ENCODE measurements at places on chromosomes 2 and 18.
A peak's percentile ranks its signal among the peaks of the same experiment; 100 is the strongest.

GRCh38 chr2:85516653-85517389 lies 22.1 kb upstream of the MAT2A start:
- no peak for DNase-seq

DNA sequence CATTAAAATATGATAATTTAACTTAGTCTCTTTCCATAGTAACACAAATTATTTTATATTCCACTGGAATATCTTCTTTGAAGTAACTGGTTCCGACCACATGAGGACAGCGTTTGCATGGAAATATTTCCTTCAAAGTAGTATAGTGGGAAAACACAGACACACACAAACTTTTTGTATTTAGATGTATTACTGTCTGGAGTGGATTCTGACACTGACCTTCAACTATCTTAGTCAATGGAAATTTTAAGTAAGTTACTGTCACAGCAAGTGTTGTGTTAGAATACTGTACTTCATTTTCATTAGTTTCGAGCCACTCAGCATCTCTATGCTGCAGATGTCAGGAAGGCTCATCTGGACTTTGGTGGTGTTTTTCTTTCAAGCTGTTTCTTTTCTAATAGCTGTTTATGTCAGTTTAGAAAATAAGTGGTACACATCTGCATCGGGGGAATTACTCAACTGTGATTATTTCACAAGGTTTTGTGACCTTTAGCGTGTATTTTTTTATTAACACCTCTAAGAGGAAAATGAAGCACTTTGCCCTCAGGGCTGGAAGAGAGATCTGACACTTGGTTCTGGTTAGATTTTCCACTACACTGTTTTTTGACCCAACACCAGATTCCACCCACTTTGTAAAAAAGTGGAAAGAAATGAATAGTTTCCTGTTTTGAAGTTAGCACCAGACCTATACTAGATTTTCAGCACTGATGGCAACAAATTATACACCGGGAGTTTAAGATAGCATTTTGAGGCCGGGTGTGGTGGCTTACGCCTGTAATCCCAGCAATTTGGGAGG lies 18.9 kb upstream of the THOC1 start:
- no peak for DNase-seq

- no peak for DNase-seq
These were observed 53.7 kb downstream of the MCFD2 start for GRCh38 chr2:46861916-46862315.

GRCh38 chr2:86808315-86809161 lies 17.8 kb upstream of the CD8A start:
- peak; percentile 82 for DNase-seq

- DNase-seq, result no peak
These were observed 36.2 kb downstream of the CCDC178 start for GRCh38 chr18:33404244-33404873.

- DNase-seq, result no peak
These were observed 20.4 kb upstream of the GPR17 start for GRCh38 chr2:127625572-127625951.

- no peak for DNase-seq
These were observed 151.0 kb downstream of the TRIB2 start for GRCh38 chr2:12867631-12868287.

DNA sequence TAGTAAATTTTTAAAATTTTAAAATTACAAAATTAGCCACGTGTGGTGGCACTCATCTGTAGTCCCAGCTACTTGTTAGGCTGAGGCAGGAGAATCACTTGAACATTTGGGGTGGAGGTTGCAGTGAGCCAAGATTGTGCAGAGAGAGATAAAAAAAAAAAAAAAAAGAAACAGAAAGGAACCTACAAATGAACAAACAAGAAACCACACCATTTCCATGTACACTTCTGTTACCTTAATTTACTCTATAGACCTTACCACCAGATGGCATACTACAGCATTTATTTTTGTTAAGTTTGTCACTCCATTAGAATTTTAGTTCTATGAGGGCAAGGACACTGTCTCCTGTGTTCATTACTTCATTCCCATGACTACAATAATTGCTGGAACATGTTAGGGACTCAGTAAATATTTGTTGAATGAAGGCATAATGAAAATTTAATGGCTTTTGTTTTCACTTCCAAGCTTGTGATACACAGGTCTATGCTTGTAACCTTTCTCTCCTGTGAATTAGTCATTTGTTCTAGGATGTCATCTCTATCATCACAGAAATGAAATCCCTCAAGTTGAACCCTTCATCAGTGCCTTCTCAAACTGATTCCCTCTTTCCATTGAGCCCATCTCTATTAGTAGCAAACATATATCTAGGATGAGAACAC lies 76.0 kb downstream of the ARHGAP15 start:
- DNase-seq, result no peak

- DNase-seq, result no peak
These were observed 69.3 kb upstream of the MCFD2 start for GRCh38 chr2:46984642-46985476.

DNA sequence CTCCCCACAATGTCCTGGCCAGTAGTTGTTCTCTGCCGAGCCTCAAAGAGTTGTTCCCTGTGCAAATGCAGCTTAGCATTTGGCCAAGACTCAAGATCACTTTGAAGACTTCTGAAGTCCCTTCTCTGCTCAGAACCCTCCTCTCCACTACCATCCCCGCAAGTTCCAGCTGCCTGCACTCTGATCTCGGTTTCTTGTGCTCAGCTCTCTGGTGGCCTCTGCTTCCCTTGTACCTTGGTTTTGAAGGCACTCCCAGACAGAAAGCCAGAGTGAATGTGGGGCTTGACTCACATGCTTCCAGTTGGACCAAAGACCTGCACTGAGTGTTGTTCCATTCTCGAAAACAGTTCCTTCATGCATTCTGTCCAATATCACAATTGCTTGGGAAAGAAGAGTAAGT lies 28.6 kb downstream of the CRACDL start:
- DNase-seq, result no peak

DNA sequence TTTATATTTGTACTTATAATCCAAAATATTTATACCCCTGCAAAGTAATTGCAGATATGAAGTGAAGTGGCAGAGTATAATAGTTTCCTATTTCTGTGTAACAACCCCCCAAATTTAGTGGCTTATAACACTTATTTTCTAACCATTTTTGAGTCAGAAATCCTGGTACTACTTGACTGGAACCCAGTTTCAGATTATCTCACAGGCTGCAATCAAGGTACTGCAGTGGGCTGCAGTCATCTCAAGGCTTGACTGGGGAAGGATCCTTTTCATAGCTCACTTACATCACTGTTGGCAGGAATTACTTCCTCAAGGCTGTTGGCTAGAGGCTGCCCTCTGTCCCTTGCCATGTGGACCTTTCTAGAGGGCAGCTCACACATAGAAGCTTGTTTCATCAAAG lies 558.2 kb upstream of the PKDCC start:
- no peak for DNase-seq

DNA sequence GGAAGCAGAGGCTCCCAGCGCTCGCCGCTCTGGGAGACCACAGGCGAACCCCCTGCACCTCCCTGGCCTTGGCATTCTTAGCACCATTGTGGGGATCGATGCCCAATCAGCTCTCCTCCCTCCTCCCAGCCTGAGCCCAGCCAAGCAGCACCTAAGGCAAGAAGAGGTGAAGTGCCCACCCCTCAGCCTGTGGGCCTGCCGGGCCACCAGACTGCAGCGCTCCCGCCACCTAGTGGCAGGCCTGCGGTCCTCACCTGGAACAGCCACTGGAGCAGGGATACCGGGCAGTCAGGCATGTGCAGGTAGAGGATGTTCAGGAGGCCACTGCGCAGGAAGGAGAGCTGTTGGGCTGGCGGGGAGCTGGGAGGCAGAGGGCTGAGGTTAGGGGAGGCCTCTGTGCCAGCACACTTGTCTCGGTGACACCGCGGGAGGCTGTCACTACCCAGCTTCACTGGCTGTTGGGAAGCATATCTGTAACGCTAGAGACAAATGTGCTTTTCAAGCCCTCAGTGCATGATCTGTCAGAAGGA lies 35.2 kb downstream of the FAM178B start:
- DNase-seq, result peak; percentile 85

- DNase-seq, result no peak
These were observed 259.1 kb upstream of the AGAP1 start for GRCh38 chr2:235234736-235235135.

- DNase-seq, result no peak
These were observed 19.5 kb upstream of the ZNF516 start for GRCh38 chr18:76514573-76514972.

DNA sequence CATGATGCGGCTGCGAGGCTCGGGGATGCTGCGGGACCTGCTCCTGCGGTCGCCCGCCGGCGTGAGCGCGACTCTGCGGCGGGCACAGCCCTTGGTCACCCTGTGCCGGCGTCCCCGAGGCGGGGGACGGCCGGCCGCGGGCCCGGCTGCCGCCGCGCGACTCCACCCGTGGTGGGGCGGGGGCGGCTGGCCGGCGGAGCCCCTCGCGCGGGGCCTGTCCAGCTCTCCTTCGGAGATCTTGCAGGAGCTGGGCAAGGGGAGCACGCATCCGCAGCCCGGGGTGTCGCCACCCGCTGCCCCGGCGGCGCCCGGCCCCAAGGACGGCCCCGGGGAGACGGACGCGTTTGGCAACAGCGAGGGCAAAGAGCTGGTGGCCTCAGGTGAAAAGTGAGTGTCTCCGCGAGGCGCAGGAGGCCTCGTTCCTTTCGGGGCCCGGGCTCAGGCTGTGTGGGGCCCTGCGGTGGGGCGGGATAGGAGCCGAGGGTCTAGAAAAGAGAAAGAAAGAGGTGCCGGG lies 520 bp downstream of the GLS start:
- DNase-seq, result no peak

DNA sequence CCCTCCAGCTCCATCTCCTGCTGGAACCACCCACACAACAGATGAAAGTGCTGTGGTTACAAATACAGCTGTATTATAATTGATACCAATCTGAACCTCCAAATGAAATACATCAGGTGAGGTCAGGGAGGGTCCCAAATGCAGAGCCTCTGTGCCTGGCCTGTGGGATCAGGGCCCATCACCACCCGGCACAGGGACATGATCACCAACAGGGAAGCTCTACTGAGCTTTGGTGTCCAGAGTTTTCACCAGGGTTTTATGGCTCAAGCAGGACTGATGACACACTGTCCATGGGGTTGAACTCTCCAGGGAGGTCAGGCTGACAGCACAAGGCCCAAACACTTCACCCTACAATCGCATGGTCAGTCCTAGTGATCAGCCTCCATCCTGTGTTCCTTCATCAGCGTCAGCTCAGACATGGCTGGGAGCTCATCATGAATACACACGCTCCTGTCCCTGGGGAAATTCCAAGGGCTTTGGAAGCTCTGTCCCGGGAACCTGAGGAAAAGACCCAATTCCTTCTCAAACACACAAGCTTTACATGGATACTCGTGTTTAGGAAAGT lies 3.9 kb upstream of the PXDN start:
- no peak for DNase-seq

DNA sequence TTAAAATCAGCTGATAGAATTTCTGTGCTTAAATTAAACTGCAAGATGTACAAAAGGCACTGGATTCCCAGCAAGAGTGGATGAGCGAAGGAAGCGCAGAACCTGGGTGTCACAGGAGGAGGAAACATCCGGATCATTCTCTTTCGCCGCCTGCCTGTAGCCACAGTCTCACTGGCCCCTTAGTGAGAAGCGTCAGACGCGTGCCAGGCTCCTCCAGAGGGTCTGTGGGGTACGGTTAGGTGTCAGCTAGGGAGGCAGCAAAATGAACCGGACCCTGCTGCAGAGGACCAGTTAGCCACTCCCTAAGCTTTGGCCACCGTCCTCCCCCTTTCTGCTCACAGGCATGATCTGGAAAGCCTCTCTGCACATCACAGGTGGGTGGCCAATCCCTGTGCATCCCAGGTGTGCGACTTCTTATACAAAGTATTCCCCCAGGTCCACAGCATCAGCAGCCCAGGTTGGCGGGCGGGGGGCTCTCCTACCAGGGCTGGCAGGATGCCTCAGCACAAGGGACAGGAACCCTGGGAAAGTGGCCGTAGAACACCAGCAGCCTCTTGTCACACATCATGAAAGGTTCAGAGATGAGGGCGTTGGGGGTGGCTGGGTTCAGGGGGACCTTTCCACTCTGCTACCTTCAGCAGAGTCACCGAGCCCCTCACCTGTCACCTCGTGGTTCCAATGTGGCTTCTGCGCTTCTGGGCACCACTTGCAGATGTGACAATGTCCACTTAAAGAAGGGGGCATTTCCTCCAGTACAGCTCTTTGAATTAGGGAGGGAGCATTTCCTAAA lies 61.1 kb upstream of the SLC66A3 start:
- DNase-seq, result no peak

DNA sequence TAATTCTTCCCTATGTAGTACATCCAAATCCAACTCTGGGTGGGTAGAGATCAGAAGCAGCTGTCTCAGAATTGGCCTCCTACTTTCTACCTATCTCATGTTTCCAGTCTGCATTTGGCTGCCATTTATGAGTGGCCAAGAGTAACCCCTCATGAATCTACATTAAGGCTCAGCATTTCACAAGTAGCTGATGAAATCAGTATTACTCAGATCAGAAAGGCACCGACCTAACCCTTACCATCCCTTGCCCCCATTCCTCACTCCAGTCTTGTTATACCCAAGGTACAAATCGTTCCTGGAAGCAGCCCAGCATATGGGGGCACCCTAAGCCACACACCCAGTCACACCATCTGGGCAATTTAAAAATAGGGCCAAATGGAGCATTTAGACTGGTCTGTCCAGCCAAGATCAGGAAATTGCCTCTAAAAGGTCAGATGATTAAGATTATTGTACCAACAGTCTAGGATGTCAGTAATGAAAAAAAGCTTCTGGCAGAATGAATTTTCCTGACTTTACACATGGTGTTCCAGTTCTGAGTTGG lies 37.1 kb downstream of the CD28 start:
- DNase-seq, result no peak

DNA sequence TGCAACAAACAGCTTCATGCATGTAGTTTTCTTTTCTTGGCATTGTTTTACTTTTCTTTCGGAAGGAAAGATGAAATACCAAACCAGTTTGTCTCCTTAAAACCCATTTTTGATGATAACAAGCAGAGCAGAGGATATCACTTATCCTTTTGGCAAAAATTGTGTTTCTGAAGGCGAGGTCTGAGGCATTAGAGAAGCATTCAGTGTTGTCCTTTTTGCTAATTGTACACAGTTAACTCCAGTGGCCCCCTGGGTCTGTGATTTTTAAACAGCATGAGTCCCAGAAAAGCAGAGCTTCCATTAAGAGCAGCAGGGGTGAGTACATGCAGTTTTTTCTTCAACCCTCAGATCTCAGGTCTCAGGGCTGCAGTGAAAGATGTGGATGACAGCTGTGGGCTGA lies 41.3 kb downstream of the TTC39C start:
- DNase-seq, result no peak

DNA sequence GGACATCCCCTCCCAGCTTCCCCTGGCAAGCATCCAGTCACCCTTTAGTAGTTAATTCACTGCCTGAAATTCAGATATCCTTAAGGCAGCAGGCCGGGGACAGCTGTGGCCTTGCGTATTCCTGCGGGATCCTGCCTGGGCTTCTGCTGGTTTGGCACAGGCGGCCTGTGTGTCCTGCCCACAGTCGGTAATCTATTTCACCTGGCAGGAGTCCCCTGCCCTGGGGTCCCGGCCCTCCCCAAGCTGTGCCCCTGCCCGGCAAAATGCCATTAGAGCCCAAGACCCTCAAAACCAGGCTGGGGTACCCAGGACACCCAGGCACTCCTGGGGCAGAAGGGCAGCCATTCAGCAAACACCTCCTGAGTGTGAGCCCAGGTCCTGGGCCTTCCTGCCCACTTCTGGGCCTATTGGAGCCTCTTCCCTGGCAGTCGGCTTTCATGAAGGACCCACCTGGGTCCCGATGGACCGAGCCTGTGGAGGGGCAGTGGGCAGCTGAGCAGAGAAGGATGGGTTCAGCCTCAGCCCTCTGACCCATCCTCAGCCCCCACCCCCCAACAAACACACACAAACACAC lies 11.6 kb downstream of the CROCC2 start:
- DNase-seq, result no peak

GRCh38 chr2:117812443-117812842 lies 2.0 kb upstream of the DDX18 start:
- DNase-seq, result no peak
